Fibroblast of pulmonary artery (primary cell): ENCODE measurements at places on chromosomes 4 and X.
A peak's percentile ranks its signal among the peaks of the same experiment; 100 is the strongest.

GRCh38 chr4:45778514-45778913 lies 345.3 kb downstream of the GABRG1 start:
- no peak for DNase-seq

DNA sequence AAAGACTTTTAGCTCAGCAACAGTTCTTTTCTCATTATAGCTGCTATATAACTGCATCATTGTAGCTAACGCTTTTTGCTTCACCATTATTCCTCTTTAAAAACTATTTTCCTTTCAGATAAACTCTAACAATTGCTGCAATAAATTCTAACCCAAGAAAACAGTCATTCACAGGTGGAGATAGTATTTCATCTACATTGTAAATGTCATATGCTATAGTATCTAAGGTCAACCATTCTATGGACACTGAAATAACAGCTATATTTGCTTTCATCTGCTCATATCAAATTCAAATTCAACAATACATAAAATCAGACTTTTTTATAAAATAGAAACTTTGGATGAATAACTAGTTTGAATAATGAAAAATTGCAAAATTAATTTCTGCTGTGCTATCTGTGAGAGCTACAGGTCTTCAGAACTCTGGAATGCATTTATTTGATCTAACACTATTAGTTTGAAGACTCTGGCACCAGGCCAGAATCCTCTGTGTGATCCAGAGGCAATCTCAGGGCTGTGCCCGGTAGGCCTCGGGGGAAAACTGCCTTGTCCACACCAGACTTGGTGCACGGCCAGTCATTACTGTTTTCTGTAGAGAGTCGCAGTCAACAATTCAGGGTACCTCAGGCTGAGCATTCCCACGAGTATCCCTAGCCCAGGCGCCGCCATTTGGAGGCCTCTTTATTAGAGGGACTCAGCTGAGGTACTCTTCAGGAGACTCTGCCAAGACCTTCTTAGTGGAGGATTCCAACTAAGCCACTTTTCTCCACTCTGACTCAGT lies 332.4 kb downstream of the SLC7A11 start:
- no peak for DNase-seq

- no peak for DNase-seq
These were observed 56.5 kb upstream of the PROM1 start for GRCh38 chr4:16140231-16140878.

GRCh38 chr4:120960656-120961267 lies 38.2 kb upstream of the PRDM5 start:
- DNase-seq: no peak

- DNase-seq: no peak
These were observed 19.4 kb downstream of the TAPT1 start for GRCh38 chr4:16206848-16207247.

DNA sequence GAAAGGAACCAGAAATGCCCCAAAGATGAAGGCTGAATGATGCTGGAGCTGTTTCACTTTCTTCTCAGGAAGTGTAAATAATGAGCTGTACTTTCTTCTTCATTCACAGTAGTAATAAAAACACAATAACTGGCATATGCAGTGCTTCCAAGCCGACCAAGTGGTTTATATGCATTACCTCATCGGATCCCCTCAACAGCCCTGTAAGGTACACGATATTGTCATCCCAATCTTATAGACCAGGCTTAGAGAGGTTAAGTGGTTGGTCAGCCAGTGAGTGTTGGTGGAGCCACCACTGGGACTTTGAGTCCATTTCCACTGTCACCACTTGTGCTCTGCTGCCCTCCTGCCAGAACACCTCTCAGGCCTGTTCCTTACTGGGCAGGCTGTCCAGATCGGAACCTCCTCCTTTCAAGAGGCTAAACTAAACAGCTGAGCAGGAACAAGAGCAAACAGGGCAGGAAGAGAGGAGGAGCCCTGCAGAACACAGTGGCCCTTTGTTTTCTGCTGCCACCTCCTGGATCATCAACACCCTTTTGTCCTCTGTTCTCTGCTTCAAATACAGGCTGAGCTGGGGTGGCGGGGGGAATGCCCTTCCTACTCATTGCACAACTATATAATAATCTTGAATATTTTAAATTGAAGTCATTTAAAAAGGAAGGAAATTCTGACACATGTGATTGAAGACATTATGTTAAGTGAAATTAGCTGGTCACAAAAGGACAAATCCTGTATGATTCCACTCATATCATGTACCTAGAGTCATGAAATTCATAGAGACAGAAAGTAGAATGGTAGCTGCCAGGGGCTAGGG lies 112.5 kb upstream of the ATP6AP2 start:
- peak; percentile 59 for DNase-seq

GRCh38 chr4:148431401-148431800 lies 10.8 kb downstream of the NR3C2 start:
- no peak for DNase-seq

DNA sequence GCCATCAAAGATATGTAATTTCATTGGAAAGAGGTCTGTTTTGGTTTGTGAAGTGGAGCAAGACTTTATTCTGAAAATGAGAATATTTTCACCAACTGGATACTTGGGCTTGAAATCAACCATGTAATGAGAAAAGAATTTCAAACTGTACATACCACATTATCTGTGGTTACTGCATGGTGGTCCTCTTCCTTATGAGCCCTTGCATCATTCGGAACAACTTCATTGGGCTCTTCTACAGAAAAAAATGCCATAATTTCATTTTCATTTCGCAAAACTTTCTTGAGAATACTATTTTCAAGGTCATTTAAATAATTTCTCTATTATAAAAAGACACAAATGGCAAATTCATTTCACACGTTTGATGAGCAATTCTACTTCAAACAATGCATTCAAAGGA lies 148.6 kb upstream of the RPS6KA6 start:
- DNase-seq: peak; percentile 9

- DNase-seq: no peak
These were observed 152.7 kb downstream of the STK32B start for GRCh38 chr4:5203993-5204310.

DNA sequence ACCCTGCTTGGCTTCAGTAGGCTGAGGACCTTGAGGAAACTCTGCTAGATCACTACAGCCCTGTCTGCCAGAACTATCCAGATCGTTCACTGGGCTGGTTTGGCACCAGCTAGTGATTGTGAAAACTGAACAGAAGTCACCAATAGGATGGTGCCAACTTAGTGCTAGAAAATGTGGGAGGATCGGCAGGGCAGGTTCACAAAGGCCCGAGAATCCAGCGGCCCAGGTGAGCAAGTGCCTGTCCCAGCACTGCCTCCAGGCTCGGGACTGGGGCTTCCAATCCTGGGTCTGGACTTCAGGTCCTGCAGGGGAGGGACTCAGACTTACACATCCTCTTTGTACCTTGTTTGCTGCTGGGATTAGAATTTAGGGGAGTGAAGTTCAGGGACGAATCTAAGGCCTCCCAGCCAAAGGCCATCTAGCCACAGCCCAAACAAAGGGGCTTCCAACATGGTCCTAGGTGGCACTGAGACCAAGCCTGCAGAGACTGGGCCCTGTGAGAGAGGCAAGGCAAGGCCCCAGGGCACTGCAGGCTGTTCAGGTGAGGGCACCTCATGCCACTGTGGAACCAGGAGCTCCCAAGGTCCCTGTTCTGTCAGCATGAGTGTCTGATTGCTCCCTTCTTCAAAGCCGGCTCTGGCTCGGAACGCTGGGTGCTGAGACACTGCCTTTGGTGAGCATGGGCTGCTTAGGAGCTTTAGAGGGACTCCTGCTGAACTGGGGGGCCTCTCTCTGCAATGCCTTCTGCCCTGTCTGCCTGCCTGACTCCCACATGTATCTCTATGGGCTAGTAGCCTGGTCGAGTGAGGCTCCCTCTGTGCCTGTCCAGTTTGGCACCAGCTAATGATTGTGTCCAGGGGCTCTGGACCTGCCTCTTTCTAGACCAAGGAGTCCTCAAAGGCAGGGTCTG lies 20.7 kb upstream of the ZNF185 start:
- no peak for DNase-seq

DNA sequence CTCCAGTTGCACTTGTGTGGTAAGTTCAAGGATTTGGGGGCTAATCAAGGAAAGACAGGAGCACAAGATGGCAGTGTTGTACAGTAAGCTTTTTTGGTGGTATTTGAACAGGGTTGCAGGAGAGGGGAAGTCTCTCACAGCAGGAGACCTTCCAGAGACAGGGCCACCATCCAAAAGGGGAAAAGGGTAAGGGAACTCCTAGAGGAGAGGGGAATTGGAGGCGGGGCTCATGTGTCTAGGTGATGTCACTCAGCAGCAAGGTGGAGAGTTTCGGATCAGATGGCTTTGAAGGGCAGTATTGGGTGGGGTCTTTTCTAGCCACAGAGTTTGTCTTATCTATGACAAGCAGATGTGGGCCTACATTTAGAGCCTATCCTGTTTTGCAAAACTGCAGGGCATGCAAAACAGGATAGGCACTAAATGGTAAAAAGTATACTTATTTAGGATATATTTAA lies 13.4 kb upstream of the RNF175 start:
- no peak for DNase-seq

DNA sequence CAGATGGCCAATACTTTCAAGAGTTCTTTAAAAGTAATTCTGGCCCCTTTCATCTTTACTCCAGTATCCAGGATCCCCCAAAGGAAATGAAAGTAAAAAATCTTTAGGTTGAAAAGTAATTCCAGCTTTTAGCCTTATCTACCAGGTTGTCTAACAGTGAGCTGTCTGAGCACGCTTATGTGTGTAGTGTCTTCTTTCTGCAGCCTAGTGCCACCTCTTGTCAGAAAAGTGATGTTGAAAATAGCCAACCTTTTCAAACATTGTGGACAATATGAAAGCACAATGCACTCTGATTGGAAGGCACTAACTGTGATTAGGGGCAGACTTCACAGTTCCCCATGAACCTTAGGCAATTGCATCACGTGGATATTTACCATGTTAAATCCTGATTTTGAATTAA lies 92.1 kb downstream of the RELL1 start:
- DNase-seq: no peak

GRCh38 chrX:153820601-153821000 lies 9.7 kb downstream of the PDZD4 start:
- no peak for DNase-seq

- no peak for DNase-seq
These were observed 158.5 kb downstream of the MID1IP1 start for GRCh38 chrX:38959736-38960135.

DNA sequence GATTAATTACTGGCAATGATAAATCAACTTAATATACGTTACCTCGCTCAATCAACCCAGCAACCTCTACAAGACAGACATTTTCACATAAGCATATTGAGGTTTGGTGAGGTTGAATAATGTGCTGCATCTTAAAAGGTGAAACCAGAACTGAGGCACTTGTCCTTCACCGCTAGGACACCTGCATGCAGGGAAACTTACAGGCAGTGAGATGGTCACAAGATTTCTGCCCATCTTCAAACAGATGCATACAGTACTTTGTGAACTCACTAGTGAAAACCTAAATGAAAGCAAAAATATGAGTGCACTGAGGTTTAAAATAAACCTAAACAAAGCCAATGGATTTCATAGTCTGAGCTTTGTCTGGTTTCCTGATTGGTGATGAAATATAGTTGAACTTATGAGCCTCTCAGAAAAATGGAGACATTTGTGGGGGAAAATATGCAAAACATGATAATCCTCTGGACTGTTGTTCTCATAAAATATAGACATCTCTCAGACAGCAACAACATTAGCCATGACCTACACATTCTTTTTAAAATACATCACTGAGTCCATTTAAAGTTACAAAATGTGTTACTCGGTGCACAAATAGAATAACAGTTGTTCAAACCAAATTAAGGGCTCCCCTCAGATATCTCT lies 20.9 kb upstream of the PRSS12 start:
- peak; percentile 26 for DNase-seq

GRCh38 chrX:10922159-10922558 lies 189.0 kb upstream of the HCCS start:
- DNase-seq: peak; percentile 88

GRCh38 chr4:150714462-150715438 lies 132.8 kb downstream of the MAB21L2 start:
- peak; percentile 10 for DNase-seq

GRCh38 chr4:72569719-72570235 lies 756 bp upstream of the ADAMTS3 start:
- DNase-seq: peak; percentile 46

- DNase-seq: no peak
These were observed 33.1 kb downstream of the MSL3 start for GRCh38 chrX:11791090-11791489.

GRCh38 chr4:4402966-4403365 lies 16.1 kb downstream of the NSG1 start:
- no peak for DNase-seq

DNA sequence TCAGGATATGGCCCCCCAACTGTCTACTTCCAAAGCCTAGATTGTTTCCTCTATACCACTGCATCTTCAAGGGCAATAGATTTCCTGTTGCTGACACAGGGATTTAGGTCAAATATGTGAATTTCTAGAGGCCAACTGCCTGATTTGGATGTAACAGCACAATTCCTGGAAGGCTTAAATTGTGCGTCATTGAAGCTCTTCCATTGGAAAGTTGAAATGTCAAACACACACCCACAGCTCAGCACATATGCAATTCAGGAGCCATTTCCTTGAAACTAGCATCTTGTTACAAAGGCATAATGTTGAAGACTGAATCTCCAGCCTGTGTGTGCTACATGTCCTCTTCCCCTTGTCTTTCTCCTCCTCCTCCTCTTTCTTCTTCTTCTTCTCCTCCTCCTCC lies 158.6 kb downstream of the STK32B start:
- DNase-seq: no peak

- no peak for DNase-seq
These were observed 353.9 kb downstream of the AFF2 start for GRCh38 chrX:148854306-148854705.

GRCh38 chrX:39875834-39876628 lies 221.7 kb downstream of the BCOR start:
- DNase-seq: no peak

- DNase-seq: no peak
These were observed 54.0 kb downstream of the SH3BGRL start for GRCh38 chrX:81255876-81256275.

DNA sequence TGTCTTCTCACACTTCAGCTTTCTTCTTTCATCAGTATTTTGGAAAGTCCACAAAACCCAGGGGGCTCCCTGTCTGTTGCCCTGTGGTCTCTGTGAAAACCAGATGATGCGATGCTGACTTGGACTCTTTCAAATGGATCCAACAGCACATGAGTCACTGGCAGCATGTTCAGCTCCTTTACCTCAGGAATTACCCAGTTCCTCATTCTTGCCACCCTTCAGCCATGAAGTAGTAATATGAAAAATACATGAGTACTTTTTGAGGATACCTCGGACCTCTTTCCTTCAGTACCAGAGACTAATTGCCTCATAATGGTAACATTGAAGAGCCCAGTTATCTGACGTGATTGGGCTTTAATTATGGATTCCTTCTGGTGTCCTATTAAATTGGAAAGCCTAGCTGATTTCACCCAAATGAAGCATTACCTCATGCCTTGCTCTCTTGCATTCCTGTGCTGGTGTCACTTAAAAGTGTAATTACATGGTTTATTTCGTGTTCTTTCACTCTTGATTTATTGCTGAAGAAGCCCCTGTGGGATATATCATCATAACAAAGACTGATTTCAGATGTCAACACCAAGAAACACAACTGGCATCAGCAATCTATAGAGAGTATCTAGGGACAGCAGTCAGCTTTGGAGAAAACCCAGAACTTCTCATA lies 63.4 kb downstream of the NFKB1 start:
- DNase-seq: peak; percentile 45
